ENCODE measurements at places on chromosomes 1 and 21.
A peak's percentile ranks its signal among the peaks of the same experiment; 100 is the strongest.

DNA sequence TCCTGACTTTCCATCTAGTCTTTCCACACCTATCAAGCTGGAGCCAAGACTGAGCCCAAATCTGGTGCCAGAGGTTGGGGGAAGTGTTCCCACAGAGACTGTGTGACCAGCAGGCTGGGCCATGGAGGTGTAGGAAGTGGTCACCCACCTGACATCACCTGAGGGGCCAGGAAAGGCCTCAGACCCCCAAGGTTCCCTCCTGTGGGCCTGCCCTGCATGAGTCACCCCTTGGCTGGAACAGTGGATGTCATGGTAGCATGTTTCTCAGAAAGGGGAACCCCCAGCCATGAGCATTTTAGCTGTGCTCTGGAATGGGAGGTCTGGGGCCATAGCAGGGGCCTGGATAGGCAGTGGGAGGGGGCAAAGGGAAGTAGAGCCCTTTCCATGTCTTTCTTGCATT lies 5.7 kb upstream of the TNFRSF8 start:
- DNase-seq, result no peak

- no peak for DNase-seq
Observed at GRCh38 chr1:36625935-36626310, 143.2 kb upstream of the CSF3R start.

DNA sequence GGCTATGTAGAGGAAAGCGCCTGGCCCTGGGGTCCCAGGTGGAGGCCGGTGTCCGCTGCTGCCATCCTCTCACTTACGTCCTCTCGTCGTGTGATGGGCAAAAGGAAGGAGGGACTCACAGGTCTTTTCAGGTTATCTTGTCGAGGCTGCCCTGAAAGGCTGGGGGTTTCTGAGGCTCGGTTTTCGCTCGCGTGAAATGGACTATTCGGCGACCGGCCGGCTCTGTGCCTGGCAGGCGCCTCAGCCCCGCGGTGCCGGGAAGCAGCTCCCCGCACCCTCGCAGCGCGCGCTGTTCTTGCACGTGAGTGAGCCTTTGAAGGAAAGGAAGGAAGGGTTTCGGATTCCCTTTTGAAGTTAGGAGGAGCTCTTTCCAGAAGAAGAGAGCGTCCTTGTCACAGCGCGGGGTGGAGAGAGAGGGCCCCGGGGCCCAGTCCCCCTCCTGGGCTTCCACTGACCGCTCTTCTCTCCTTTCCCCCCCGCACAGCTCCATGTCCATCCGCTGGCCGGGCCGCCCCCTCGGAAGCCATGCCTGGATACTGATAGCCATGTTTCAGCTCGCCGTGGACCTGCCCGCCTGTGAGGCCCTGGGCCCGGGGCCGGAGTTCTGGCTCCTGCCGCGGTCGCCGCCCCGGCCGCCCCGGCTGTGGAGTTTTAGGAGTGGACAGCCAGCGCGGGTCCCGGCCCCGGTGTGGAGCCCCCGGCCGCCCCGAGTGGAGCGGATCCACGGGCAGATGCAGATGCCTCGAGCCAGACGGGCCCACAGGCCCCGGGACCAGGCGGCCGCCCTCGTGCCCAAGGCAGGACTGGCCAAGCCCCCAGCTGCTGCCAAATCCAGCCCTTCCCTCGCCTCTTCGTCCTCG lies 57.2 kb downstream of the AJAP1 start:
- no peak for DNase-seq

DNA sequence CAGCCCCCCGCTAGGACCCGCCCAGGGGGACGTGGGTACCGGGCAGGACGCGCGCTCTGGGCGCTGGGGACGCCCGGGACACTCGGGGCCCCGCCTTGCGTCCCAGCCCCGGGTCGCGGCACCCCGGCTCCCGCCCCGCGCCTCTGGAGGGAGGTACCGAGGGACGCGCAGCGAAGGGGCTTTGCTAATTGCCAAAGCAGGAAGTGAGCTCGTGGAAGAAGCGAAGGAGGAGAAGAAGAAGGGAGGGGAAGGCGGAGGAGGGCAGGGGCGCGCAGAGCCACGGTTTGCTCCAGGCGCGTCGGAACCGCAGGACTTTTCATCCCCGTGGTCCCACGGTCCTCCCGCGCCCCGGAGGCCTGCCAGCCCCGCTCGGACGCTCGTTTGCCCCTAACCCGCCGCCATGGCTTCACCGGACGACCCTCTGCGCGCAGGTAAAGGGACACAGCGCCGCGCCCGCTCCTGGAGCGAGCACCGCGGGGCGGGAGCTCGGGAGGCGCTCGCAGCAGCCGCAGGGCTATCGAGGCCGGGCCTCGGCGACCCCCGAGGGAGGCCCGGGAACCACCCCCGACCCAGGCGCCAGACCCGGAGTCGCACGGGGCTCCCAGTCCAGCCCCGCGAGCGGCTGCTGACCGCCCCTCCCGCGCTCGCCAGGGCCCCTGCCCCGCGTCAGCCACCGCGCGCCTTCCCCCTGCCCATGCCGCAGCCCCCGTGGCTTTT lies 1.3 kb downstream of the EDARADD start:
- DNase-seq, result peak; percentile 22

DNA sequence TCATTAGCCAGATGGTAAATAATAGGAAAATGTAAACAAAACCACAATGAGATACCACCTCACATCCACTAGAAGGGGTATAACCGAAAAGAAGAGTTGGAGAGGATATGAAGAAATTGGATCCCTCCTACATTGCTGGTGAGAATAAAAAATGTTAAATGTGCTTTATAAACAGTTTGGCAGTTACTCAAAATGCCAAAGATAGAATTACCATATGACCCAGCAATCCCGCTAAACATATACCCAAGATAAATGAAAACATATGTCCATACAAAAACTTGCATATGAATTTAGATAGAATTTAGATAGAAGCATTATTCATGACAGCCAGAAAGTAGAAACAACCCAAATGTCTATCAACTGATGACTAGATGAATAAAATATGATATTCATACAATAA lies 4.4 kb upstream of the FMO2 start:
- DNase-seq, result no peak

DNA sequence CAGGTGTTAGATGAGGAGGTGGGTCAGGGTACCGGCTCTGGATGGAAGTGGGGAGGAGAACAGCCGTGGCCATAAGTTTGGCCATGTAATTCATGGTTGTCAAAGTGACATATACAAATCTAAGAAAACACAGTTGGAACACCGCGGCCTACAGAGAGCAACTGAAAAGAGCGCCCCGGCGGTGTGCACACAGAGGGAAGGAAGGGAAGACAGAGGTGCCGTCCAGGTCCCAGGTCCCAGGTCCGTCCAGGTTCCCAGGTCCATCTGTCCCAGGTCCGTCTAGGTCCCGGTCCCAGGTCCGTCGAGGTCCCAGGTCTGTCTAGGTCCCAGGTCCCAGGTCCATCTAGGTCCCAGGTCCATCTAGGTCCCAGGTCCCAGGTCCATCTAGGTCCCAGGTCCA lies 4.5 kb upstream of the MRPL20 start:
- DNase-seq, result no peak

DNA sequence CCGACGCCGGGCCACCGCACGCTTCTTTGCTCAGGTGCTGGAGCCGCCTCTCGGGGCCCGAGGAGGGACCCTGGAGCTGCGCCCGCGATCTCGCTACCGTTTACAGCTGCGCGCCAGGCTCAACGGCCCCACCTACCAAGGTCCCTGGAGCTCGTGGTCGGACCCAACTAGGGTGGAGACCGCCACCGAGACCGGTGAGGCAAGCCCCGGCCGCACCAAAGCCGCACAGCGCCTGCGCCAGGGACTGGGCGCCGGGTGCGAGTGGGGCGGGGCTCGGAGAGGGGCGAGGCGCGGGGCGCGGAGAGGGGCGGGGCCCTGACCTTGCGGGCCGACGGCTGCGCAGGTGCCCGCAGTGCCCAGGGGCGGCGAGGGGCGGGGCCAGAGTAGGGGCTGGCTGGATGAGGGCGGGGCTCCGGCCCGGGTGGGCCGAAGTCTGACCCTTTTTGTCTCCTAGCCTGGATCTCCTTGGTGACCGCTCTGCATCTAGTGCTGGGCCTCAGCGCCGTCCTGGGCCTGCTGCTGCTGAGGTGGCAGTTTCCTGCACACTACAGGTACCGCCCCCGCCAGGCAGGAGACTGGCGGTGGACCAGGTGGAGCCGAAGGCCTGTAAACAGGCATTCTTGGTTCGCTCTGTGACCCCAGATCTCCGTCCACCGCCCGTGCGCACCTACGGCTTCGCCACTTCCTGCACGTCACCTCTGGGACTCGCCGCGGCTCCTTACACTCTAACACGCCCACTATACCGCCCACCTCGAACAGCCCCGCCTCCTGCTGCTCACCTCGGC lies 9.8 kb upstream of the CDC20 start:
- DNase-seq, result peak; percentile 27

- DNase-seq, result no peak
Observed at GRCh38 chr1:80448081-80448480, 1352.7 kb upstream of the ADGRL2 start.

GRCh38 chr1:198597690-198598430 lies 41.0 kb upstream of the PTPRC start:
- no peak for DNase-seq

DNA sequence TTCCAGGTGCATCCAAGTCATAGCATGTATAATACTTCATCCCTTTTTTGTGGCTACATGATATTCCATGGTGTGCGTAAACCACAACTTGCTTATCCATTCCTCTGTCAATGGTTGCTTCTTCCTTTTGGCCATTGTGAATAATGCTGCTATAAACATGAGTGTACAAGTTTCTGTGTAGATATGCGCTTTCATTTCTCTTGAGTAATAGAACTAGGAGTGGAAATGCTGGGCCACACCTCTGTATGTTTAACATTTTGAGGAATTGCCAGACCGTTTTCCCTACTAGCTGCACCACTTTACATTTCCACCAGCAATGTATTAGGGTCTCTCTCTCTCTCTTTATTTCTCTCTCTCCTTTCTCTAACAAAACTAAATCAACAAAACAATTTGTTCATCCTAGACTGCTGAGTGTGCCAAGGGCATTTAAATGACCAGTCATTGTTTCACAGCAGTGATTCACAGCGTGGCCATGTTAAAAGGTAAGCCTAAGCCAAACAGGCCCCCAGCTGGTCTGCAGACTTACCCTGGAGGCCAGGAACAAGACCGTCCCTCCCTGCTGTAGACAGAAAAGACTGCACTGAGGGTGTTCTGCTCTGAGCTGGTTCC lies 53.2 kb upstream of the LYST start:
- no peak for DNase-seq

- no peak for DNase-seq
Observed at GRCh38 chr1:245432228-245432875, 277.6 kb downstream of the KIF26B start.

DNA sequence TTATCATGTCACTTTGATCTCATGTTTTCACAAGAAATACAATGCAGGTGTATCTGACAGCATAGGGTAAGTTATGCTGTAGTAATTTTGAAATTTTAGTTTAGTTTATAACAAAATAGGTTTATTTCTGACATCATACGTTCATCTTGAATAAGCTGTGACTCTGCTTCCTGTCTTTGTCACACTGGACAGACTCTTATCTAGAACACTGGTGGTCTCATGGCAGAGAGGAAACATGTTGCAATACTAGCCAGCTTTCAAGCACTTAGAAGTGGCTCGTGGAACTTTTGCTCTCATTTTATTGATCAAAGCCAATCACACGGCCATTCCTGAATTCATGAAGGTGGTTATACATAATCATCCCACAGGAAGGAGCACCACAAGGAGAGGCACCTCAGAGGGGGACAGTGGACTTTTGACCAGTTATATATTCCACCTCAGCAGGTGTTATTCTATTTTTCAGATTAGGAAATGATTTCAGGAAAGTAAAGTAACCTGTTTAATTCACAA lies 46.5 kb downstream of the CYP2J2 start:
- DNase-seq, result no peak

DNA sequence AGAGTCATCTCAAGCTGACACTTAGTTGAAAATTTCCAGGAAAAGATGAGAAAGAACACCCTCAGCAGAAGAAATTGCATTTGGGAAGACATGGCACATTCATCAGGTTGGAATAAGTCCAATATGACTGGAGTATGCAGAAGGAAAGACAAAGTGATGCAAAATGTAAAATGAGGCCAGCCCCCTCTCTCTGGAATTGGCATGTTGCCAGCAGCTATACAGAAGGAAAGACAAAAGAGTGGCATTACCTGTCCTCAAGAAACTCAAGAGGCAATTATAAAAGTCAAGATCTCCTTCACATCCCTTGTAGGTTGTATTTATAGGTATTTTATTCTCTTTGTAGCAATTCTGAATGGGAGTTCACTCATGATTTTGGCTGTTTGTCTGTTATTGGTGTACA lies 426.3 kb downstream of the AGBL4 start:
- DNase-seq, result no peak

DNA sequence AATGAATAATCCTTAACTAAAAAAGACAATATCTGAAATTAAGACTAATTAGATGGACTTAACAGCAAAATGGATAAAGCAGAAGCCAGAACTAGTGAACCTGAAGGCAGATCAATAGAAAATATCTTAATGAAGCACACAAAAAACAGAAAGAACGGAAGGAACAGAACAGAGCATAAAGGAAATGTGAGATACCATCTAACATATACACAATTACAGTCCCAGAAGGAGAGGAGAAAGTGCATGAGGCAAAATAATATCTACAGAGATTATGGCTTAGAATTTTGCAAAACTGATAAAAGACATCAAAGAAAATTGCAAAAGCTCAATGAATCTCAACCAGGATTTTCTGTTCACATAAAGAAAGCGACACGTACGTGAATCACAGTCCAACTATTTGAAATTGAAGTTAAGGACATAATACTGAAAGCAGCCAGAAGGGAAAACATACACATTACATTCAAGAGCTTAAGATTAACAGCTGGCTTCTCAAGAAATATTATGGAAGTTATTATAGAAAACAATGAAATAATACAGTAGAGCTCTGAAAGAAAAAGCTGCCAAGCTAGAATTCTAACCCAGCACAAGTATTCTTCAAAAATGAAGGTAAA lies 182.0 kb downstream of the CDC42BPA start:
- DNase-seq, result no peak

- no peak for DNase-seq
Observed at GRCh38 chr1:85135392-85135798, 65.4 kb downstream of the SYDE2 start.

DNA sequence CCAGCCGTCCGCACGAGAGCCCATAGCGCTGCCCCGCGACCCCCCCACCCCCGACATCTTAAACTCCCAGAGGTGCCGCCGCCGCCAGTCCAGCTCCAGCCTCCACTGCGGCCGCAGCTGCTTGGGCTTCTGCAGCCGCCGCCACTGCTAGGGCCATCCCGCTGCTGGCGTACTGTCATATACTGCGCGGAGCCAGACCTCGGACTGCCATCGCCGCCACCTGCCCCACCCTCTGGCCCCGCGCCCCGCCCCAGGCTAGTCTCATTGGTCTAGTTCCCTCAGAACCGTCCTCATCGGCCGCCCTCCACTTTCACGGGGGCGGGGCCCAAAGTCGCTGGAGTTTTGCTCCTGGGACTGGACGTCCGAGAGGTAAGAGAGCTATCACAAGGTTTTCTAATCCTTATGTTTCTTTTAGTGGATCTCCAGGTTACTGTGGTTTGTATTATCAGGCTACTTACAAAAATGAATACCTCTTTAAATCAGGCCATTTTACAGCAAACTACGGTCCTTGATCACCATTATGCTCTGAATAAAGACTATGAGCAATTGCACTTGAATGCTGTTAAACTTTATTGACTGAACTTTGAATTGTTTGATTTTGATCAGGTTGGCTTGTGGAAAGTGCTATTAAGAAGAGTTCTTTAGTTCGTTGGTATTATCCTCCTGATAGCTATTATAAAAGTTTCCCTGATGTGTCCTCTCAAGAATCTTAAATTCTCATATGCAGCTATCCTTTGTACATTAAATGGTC lies 2.8 kb upstream of the CD1D start:
- DNase-seq, result peak; percentile 17

Data from stimulated activated CD4-positive, alpha-beta T cell treated with anti-CD3 and anti-CD28 coated beads, Interleukin-1b, Interleukin-23, amount 100 ng/mL, for 4 hours (primary cell).